ENCODE measurements at places on chromosomes 16 and 17.

GRCh38 chr16:16116841-16117240 is 106.5 kb downstream of the ABCC6 start:
- no peak for DNase-seq

DNA sequence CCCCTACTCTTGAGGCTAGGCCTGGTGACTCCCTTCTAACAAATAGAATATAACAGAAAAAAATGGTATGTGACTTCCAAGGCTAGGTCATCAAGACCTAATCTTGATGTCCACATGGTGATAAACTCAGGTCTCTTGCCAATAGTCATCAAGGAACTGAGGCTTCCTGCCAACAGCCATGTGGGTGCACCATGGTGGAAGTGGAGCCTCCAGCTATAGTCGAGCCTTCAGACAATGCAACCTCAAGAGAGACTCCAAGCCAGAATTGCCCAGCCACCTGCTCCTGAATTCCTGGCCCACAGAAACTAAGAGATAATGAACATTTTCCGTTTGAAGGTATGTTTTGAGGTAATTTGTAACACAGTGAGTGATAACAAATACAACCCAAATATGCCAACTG is 55.9 kb upstream of the SREBF1 start:
- DNase-seq, result no peak

- no peak for DNase-seq
Observed at GRCh38 chr16:86846136-86846535, 267.8 kb downstream of the FOXL1 start.

DNA sequence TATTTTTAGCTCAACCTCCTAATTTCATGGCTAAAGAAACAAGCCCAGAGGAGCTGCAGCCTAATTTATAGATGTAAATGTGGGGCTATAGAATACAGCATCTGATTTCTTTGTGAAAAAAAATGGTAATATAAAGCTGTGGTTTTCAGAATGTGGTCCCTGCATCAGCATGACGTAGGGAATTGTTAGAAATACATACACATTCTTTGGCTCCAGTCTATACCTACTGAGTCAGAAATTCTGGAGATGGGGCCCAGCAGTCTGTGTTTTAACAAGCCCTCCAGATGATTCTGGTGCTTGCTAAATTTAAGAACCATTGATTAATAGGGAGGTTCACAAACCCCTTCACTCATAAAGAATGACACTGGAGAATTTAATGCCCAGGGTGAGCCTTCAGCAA is 18.1 kb upstream of the MYH8 start:
- DNase-seq, result no peak

- DNase-seq, result no peak
Observed at GRCh38 chr16:55249936-55250335, 74.1 kb upstream of the IRX6 start.

DNA sequence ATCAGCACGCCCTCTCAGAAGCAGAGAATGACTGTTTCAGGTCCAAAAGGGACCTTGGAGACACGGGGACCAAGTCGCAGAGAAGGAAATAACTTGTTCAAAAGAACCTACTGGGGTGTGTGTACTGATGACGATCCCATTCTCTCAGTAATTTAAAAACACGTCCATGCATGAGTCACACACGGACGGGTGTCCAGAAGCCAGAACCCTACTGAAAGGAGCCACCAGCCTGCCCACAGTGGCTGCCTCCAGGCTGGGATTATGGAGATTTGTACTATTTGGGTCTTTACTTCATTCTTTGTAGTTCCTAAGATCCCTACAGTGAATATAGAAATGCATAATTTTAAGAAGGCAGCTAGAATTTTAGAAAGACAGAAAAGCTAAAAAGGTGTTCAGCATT is 27.8 kb downstream of the TMEM204 start:
- DNase-seq, result no peak
